H1 (cell line): ENCODE measurements at places on chromosomes 4 and X.

DNA sequence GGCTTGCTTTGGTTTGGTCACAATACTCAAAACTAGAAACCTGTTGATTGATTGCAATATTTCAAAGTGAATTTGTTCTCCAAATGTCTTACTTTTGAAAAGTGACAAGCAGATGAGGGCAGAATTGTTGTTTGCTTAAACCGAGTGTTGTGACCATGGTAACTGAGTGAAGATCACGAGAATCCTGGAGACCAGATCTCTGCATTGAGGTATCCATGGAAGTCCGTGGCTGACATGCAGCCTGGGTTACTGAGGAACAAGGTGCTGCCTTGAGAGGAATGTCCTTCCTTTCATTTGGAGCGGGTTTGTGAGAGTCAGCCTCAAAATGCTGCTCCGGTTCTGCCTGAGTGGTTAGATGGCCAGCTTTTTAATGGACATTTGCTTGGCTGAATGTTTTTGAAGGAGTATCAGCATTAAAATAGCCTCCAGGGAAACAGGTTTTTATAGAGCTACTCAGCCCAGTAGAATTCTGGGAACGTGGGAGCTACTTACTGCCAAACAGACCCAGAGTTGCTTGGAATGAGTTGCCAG is 31.3 kb downstream of the NYX start:
- DNase-seq: no peak

GRCh38 chrX:70592091-70592490 is 147.5 kb downstream of the DLG3 start:
- DNase-seq: no peak

DNA sequence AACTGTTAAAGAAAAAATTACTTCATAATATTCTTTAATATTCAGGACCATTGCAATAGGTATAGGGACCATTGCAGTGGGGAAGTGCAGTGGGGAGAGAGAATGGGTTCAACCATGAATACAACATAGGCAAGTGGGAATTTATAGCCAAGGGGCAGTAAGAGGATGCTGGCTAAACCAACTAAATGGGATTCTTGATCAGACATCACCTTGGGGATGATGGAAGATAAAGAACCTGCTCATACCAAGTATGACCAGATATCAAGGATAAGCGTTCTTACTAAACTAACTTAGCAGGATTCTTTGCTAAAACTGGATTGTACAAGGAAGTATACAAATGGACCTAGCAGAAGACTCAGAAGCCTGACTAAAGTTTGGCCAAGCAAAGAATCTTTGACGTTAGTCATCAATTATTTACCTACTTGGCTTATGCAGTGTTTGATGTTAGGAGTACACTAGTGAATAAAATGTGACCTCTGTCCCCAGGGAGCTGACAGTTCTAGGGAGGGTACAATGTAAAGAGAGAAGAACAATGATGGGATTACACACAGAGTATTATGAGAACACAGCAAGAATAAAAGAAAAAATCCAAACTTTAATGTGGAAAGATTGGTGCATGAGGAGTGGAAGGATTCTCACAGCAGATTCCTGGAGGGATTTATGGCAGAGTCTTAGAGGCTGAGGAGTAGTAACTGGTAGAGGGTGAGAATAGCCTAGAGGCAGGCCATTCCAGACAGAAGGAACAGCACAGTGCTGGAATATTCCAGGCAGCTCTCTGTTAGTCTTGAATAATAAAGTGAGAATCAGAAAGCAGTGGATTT is 54.7 kb upstream of the MYOZ2 start:
- no peak for DNase-seq

- DNase-seq: no peak
Measured at GRCh38 chr4:4637710-4638109, 95.9 kb upstream of the STX18 start.

- DNase-seq: no peak
Measured at GRCh38 chrX:69431420-69431819, 72.7 kb upstream of the NALF2 start.

- DNase-seq: no peak
Measured at GRCh38 chr4:5361968-5362367, 310.7 kb downstream of the STK32B start.

DNA sequence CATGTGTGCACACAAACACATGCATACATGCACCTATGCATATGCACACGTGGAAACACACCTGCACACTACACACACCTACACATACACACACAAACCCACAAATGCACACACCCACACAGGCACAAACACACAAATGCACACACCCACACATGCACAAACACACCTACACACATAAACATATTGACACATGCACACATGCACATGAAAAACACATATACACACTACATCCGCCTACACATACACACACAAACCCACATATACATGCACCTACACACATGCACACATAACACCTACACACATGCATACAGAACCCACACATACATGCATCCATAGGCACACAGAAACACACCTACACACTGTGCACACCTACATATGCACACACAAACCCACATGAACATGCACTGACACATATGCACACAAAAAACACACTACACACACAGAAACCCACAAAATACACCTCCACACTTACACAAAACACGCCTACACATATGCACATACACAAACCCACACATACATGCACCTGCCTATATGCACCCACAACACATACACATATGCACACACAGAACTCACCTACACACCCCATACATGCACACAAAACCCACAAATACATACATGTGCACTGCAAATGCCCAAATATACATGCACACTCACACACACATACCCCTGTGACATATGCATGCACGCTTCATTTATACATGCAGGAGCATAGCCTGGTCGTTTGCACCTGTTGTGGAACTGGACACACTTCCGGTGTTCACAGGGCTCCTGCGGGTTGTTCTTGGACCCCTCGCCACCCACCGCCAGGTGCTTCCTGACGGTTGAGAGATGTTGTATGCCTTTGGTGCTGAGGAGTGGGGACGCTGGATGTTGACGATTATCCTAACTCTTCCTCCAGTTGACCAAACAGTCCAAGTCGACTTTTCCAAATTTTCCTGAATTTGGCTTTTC is 22.1 kb downstream of the CD99 start:
- no peak for DNase-seq

- no peak for DNase-seq
Measured at GRCh38 chr4:140986045-140986444, 147.2 kb downstream of the RNF150 start.

- no peak for DNase-seq
Measured at GRCh38 chr4:42018451-42018850, 28.1 kb downstream of the SLC30A9 start.

DNA sequence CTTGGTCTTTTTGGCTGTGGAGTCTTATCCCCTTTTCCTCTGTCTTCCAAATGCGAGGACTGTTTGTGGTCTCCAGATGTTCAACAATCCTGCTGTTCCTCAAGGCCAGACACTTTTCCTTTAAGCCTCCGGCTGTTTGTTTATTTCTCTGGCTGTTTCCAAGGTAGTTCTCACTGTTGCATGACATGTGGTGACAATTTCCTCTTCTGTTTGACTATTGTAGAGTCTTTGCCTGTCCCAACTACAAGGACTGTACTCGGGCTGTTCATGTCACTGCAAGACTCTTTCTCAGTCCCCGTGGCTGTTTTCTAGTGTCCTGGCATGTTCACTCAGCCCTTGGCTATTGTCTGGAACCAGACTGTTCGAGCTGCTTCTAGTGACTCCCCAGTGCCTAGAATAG is 50.6 kb downstream of the ZNF157 start:
- DNase-seq: no peak

- no peak for DNase-seq
Measured at GRCh38 chr4:109649872-109650271, 53.4 kb downstream of the CASP6 start.

- DNase-seq: no peak
Measured at GRCh38 chrX:150983521-150984168, 510 bp downstream of the HMGB3 start.

DNA sequence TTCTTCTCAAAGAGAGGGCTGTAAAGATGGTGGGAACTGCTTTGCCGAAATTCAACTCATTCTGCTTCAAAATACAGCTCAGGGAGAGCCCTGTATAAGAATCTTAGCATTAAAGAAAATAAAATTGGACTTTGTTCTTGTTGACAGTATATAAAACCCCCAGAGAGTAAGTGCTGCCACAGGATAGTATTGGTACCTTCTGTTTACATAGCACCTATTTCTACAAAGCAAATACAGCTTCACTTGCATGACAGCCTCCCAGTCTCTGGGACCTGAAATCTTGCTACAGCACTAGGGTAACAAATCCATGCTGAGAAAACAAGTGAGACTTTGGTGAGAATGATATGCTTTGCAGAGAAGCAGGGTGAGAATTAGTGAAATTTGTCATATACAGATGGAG is 428.6 kb downstream of the ADGRL3 start:
- DNase-seq: no peak

DNA sequence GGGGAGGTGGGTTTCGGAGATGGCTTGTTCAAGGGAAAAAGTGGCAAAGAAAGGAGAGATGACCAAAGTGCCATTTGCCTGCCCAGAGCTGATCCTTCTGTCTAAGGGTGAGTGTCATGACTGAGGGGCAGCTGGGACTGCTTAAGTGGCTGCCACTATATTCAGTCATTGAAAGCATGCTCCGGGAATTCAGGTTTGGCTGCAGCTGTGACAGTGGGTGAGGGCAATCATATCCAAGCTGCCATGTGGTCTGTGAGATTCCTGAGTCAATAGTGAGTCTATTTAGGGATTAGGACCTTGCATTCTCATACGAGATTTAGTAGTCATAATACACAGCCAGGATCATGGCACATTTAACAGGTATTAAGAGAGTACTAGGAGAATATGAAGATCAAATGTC is 138.8 kb upstream of the BANK1 start:
- no peak for DNase-seq

DNA sequence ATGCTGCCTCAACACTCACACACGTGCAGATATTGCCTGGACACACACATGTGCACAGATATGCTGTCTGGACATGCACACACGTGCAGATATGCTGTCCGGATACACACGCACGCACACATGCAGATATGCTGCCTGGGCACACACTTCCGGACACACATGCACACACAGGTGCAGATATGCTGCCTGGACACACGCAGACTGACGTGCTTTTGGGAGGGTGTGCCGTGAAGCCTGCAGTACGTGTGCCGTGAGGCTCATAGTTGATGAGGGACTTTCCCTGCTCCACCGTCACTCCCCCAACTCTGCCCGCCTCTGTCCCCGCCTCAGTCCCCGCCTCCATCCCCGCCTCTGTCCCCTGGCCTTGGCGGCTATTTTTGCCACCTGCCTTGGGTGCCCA is 14.7 kb downstream of the FGFRL1 start:
- no peak for DNase-seq

DNA sequence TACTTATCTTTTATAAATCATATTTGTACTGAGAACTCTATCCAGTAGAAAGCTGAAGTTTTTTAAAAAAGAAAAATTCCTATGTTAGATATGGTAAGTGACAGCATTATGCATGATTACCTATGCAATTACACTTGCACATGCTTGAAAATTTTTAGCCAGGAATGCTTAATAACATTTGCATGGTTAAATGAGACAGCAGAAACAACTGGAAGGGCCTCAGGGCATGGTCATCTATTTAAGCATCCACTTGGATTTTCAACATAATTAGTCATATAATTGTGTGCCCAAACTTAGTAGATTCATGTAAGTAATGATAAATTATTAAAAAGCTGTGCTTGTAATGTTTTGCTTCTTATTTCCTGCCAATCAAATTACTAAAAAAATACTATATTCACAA is 151.9 kb downstream of the TTC29 start:
- DNase-seq: no peak

GRCh38 chr4:177182166-177182565 is 127.5 kb upstream of the NEIL3 start:
- DNase-seq: no peak

DNA sequence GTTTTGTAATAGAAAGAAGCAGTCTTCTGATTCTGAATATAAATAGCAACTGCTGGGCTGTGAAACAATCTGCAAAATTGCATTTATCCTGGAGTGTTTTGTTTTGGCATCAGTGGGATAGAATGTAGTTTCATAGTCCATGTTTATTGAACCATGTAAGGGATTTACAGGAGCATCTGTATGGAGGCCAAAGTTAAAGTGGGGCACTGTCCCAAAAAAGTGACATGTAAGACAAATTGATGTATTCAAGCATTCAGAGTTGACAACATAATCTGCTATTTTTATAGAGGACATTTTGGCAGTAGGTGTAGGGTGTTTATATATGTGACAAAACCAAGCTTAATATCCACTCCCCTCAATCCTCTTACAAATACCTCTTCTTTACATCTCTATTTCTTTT is 200.5 kb upstream of the ANK2 start:
- DNase-seq: no peak

- no peak for DNase-seq
Measured at GRCh38 chr4:82905205-82905604, 4.7 kb downstream of the THAP9 start.

GRCh38 chrX:115344885-115345614 is 55.5 kb downstream of the LUZP4 start:
- peak; percentile 0 for DNase-seq

DNA sequence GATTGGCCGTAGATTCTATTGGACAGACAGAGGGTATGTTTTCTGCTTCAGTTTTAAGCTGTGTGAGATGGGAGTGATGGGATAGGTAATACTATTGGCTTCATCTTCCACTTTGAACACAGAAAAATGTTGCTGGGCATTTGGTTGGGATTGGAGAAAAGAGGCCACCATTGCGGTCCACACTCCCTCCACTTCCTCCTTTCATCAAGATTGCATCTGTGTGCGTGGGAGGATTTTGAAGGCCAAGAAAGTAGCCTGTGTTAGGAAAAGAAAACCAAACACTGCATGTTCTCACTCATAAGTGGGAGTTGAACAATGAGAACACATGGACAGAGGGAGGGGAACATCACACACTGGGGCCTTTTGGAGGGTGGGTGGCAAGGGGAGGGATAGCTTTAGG is 56.4 kb downstream of the EGF start:
- no peak for DNase-seq

GRCh38 chrX:44951572-44952067 is 78.6 kb downstream of the KDM6A start:
- DNase-seq: no peak

DNA sequence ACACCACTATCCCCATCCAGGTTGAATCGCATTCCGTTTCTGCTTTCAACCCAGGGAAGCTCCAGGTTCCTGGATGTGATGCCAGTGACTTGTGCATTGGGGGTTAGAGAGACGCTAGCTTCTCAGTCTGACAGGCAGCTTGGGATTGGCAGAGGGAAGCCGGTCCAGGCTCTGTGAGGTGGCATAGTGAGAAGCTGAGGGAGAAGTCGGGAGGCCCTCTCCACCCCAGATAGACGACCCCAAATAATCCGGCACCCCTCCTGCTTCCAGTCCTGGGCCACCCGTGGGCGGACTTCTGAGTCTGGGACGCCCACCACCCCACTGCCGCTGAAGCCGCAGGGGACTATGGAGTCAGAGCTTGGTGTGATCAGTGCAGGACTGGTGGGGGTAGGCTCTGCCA is 7.4 kb downstream of the MAGEA4 start:
- DNase-seq: no peak

DNA sequence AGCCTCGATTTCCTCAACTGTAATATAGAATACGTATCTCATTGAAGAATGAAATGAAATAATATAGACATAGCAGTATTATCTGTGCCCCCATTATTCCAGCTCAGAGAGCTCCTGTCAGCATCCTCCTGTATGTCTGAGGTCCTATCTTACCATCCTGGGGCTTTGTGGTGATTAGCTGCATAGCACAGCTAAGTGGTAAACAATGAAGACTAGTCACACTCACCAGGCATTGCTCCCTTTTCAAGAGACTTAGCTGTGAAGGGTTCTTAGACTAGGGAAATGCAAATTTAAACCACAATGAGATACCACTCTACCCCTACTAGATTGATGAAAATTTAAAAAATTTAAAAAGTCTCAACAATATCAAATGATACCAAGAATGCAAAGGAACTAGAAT is 172.9 kb downstream of the SLC39A8 start:
- no peak for DNase-seq
